ENCODE measurements at places on chromosomes 7 and 10.

- DNase-seq = no peak
Measured at GRCh38 chr10:68598978-68599770, 39.0 kb downstream of the TET1 start.

- no peak for DNase-seq
Measured at GRCh38 chr10:133126431-133127290, 33.4 kb upstream of the KNDC1 start.

DNA sequence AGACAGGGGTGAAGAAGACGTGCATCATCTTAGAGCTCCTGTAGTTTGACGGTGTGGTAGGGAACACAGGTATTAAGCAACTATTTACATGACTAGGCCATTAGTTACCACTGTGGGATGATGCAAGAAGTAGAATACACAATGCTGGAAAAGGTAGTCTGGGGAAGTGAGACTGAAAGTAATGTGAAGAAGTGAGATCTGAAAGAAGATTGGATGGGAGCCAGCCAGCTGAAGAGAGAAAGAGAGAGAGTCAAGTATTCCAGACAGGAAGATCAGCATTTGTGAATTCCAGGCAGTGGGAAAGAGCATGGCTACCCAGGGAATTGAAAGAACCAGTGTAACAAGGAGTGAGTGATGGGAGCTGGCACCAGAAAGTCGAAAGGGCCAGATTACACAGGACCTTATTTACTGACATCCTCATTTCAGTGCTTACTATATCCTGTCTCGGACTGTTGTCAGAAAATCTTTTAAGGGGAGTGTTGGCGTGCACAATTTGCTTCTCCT, 4.0 kb upstream of the CFAP58 start:
- no peak for DNase-seq

GRCh38 chr10:101067356-101068083, 5.7 kb downstream of the KAZALD1 start:
- peak; percentile 90 for DNase-seq

DNA sequence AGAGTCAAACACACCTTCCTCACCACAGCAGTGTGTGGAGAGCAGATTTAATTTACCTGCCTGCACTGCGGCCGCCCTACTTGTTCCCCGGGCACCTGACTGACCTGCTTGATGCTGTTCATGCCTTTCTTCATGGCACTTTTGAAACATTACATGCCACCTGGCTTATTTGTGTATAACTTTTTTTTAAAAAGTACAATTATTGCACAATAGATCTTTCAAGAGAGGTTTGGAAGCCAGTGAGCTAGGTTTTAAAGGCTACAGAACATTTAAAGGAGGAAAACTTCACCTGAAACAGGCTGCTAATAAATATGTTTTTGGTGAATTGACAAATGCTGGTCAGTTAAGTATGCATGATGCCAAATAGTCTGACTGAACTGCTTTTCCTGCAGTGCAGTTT, 33.1 kb downstream of the SLC18A2 start:
- DNase-seq = no peak

DNA sequence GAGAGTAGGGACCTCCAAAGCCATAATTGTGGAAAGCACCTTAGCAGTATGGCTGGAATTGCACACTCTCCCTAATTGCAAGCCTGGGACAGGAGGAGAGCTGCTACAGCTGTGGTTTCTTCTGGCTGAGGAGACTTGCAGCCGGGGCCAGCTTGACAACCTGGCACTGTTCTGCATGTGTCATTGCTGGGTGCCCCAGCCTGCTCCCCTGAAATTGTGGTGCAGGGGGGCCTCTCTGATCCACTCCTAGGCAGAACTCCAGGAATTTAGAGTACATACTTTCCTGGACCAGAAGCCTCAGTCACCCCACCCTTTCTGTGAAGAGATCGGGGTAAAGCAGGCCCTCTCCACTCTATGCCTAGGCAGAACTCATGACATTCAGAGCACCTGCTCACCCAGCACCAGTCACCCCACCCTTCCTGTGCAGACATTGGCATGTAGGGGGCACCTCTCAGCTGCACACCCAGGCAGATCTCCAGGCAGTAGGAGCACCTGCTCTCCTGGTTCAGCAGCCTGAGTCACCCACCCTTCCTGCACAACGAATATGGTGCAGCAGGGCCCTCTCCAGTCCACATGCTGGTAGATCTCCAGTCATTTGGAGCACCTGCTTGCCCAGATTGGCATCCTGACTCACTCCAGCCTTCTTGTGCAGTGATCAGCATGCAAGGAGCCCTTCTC, 34.4 kb upstream of the DYNC1I1 start:
- no peak for DNase-seq

GRCh38 chr10:72821606-72822005, 71.9 kb upstream of the OIT3 start:
- DNase-seq = no peak

GRCh38 chr7:155998766-155999630, 186.7 kb upstream of the SHH start:
- DNase-seq = no peak

DNA sequence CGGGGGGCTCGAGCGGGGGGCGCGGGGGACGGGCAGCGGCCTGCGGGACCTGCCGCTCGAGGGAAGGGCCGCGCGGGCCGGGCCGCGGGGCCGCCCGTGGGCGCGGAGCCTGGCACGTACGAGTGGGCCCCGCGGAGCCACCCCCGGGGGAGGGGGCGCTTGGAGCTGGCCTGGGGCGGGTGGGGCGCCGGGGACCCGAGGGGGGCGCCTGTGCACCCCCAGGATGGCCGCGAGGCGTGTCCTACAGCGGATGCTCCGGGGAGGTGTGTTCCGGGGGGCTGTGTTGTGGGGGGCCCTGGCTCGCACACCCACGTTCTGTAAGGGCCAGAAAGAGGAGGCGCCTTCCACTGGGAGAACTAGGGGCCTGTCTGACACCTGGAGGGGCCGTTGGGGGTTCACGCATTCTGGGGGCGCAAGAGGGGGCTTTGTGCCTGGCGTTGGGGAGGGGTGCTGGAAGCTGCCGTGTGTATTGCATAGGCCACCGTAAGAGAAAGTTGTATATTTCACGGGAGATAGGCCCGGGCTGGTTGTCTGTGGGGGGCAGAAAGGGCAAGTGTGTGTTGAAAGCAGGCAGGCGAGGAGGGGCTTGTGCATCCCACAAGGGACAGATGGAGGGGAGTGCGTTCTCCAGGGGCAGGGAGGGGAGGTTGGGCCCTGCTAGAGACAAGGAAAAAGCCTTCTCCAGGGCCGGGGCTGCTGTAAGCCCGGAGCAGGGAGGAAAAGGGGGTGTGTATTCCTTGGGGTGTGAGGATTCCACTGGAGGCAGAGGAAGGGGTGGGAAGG, 663 bp downstream of the VPS37D start:
- no peak for DNase-seq

GRCh38 chr7:126044662-126045061, 1115.0 kb upstream of the POT1 start:
- no peak for DNase-seq

DNA sequence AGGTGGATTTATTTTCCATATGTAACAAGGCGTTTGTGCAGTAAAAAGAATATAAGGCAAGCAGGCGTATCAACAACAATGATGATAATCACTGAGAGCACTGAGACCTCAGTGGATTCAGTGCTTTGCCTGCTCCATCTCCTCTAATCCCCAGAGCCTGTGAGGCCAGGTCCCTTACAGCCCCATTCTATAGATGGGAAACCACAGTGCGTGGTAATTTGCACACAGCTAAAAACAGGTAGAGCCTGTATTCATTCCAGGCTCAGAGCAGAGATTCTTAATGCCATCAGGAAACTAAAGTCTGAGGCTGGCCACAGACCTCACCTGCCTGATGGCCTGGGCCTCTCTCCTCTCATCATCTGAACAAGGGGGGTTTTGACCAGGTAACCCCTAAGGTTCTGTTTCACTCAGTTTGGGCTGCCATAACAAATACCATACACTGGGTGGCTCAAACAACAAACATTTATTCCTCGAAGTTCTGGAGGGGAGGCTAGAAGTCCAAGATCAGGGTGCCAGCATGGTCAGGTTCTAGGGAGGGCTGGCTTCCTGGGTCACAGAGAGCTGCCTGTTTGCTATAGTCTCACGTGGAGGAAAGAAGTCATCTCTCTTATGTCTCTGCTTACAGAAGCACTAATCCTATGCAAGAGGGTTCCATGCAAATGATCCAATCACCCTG, 10.3 kb upstream of the RASSF4 start:
- DNase-seq = no peak

- no peak for DNase-seq
Measured at GRCh38 chr10:91528080-91528479, 104.8 kb downstream of the PPP1R3C start.

- no peak for DNase-seq
Measured at GRCh38 chr10:132196178-132197113, 9.7 kb downstream of the DPYSL4 start.

GRCh38 chr7:5419539-5420066, 4.0 kb downstream of the TNRC18 start:
- no peak for DNase-seq

DNA sequence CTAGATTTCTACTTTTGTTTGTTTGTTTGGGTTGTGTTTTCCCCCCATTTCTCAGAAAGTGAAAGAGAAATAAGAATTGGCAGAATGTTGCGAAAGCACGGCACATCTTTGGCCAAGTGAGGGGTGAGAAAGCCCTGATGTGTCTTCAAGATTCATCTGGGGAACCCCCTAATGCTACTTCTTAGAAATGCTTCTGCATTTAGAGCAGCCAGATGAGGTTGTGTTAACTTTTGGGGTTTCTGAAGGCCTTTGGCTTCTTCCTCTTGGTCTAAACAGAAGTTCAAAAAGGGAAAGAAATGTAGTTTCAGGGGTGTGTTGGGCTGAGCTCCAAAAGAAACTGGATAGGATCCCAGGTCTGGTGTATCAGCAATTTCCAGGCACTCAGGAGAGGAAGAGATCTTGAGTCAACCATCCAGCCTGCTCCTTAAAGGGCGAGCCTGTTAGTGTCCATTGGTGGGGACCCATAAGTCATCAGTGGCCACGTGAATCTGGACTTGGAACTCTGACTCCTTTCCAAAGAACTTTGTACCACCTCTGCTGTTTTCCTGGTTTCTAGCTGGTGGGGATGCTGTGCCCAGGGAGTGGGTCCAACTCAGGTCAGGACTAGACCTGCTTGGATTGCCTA, 6.5 kb downstream of the DUSP5 start:
- DNase-seq = peak; percentile 83

DNA sequence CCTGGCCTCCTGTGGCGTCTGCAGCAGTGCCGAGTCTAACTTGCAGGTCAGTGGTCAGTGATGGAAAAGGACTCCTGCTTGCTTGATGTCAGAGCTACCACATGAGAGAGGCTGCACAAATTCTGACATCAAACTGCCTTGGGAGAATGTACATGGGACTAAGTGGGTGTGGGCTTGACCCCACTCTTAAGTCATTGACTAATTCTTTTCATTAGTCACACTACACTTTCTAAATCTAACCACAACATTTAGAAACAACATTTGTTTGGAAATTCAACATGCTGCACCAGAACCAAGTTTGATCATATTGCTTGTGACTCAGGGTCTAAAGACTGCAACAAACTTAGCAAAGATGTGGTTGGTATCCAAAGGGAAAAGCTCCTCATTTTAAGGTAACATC, 24.4 kb upstream of the CDC14C start:
- DNase-seq = no peak

DNA sequence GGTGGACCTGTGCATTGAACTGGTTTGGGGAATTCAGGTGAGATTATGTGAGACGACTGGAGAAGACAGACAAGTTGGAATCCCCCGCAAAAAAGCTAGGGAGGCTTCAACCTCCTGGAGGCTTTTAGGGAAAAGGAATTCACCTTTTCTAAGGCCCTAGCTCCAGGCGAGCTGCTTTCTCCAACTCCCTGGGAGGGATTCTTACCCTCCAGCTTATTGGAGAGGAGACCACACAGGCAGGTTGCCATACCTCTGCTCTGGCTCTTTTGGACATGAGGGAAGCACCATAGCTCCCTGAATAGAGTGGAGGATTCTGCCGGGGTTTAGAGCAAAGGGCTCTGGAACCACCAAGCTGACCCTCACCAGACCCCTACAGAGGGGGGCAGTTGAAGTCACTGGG, 213.8 kb downstream of the MLLT10 start:
- DNase-seq = no peak

DNA sequence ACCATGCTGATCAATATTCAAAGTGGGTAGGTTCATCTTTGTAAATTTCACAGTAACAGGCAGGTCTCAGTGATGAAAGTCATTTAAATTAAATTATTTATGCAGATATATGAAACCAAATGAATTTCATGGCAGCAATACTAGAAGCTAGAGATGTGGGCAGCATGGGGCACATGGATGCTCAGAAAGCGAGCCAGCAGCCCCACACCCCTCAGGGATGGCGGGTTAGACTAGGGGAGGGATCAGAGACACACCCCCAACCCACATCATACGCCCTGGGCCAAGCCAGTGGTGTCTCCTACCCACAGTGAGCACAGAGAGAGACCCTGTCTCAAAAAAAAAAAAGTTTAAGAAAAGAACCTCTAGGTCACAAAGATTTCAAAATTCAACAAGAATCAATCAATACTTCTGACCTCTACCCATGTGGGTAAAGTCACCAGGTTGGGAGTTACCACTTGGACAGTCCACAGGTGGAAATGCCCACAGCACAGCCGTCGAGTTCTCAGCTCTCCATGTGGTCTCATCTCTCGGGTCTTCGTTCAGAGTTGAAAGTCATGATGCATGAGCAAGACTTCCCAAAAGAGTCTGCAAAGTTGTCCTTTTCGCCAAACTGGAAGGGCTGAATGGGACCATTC, 79.3 kb upstream of the PPP2R2D start:
- DNase-seq = no peak

- DNase-seq = no peak
Measured at GRCh38 chr10:80322711-80323110, 33.3 kb upstream of the MAT1A start.

DNA sequence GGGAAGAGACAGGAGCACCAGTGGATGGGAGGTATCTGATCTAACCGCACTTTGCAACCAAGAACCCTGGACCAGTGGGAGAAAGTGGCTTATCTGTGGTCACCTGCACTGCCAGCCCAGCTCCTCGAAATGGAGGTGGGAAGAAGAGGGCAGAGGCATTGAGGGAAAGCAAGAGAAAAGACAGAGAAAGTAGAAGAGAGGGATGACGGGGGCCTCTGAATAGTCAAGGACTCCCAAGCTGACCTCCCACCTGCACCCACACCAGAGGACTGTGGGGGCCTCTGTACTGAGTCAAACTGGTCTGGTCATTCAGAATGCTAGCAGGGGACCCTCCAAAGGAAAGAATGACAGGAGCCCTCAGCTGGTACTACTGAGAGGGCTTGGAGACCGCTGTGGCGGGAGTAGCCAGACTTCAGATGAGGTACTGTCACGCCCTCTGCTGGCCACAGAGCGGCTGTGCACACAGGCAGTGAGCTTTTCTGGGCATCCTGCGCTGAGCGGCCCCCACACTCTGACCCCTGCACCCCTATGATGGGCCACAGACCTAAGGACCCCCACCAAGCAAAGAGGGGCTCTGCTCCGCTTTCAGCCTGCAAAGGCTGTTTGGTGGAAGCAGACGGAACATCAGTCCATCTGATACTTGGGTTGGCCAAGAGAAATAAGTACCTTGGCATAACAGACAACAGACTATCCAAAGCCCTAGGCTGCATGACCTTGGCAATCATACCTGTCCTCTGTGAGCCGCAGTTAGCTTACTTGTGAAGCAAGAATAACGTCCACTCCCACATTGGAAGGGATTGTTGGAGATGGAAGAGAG, 112.9 kb downstream of the COL13A1 start:
- peak; percentile 79 for DNase-seq

- DNase-seq = no peak
Measured at GRCh38 chr10:71553432-71553831, 156.7 kb downstream of the CDH23 start.

Measured in activated effector memory CD4-positive, alpha-beta T cell treated with anti-CD3 and anti-CD28 coated beads, Interleukin-2, amount 50 U/mL, for 16 hours (primary cell).